Activated CD8-positive, alpha-beta memory T cell treated with anti-CD3 and anti-CD28 coated beads for 4 hours (primary cell): ENCODE measurements at places on chromosomes 4 and X.

- no peak for DNase-seq
Observed at GRCh38 chr4:180281724-180282123, 1961.5 kb upstream of the TENM3 start.

GRCh38 chr4:152590179-152591031 lies 54.5 kb upstream of the FBXW7 start:
- DNase-seq, result no peak

DNA sequence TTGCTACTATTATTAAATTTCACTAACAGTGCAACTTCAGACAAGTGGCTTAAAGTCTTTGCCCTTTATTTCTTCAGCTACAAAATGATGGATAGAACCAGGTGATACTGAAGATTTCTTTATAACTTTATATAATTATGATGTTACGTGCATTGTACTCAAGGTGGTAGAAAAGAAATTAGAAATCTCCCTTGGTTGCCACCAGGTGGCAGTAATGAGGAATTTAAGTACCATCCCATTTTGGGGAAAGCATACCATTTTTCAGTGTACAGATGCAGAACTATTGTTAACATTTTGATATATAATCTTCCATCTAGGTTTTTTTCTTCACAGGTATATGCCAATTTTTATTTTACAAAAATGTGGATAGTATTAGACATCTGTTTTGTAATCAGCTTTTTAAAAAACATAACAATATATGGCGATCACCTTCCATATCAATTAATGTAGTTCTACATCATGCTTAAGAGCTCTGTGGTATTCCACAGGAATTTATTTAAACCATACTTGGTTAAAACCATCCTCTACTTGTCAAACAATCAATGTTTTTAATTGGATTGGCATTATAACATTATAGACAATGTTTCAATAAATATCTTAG lies 37.7 kb upstream of the RAB33B start:
- no peak for DNase-seq

DNA sequence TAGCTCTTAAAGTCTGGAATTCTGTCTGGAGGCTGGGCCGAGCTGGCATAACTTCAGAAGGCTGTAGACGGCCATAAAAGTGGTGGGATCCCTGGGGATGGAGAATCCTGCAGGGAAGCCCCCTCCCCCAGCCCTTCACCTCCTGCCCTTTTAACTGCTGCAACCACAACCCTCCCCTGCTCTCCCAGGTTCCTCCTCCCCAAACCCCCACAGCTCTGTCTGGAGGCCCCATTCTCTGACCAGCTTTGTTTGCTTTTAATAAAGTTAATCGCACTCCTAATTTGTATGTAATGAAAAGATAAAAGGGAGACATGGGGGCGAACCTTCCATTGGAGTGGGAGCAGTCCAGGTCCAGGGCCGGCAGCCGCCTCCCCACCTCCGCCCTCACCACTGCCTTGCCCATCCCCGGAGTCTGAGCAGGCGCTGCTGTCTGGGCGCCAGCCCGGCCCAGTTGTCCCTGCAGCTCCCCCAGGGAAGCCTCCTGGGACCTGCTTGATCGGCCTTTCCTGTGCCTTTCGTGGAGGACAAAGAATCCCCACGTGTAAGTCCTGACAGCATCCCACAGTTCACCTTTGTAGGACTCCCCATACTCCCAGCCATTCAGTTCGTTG lies 84.3 kb downstream of the PJA1 start:
- DNase-seq, result no peak

DNA sequence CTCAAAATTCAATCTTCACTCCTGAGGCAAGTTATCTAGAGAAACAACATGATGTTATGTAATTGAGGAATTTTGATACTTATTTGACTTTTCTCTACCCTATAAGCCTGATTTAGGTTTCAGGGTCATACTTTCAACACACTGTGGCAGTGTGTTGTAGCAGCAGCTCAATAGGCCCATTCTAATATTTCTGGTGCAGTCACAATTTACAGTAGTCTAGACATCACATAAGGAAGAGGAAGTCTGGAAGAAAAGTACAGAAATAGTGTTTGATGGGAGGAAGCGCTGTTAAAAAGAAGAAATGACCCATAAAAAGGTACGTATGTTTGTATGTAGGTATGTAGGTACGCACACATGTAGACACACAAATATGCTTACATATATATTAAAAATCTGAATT lies 194.3 kb downstream of the ARHGAP24 start:
- no peak for DNase-seq

DNA sequence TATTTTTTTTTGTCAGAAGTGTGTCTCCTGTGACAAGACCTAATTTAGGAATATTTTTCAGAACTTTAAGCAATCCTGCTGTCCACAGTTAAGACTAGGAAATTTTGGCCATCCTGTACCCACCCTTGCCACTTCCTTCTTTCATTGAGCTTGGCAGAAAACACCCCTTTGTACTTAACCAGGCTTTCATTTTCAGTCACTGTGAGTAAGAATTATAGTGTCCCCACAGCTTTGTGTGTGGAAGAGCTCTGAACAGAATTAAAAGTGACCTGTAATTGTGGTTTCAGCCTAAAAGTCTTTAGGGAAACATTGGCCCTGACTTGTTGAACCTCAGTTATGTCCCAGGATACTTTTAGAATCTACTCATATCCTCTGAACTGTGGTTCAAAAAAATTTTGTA lies 153.7 kb upstream of the BMP3 start:
- DNase-seq, result no peak

DNA sequence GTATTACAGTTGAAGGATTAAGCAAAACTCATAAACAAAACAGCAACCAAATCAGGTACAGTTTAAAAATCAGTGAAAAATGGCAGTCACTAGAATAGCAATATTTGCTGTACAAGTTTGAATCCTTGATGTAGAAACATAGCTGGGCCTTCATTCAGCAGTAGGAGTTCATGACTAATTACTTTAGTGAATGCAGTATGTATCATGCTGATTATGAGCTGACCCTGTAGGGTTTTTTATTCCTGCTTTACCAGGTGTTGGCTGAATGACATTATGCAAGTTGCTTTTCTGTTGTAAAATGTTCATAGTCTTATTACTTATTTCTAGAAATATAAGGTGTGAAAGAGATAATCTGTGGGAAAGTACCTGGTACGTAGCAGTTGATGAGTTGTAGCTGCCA lies 179.6 kb downstream of the CCSER1 start:
- no peak for DNase-seq

DNA sequence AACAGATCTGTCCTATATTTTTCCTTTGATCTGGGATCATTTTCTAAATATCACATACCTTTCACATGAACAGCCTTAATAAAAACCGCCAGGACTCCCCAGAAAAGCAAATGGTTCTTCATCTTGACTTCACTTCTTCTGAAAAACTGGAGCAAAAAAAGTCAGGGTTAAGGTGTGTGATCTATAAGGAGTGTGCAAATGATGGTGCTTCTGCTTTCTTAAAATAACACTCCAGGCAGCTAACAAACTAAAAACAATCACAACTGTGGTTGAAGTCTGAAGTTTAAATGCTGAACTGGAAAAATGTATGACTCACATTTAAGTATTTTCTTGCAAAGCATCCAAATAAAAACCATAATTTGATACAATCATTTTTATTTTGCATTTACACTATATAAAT lies at the start of gene JCHAIN:
TSS of gene JCHAIN (minus strand) at position 140 of the 400 bp plus-strand sequence. CDS start at position 122, 18 bp downstream.
- no peak for DNase-seq

DNA sequence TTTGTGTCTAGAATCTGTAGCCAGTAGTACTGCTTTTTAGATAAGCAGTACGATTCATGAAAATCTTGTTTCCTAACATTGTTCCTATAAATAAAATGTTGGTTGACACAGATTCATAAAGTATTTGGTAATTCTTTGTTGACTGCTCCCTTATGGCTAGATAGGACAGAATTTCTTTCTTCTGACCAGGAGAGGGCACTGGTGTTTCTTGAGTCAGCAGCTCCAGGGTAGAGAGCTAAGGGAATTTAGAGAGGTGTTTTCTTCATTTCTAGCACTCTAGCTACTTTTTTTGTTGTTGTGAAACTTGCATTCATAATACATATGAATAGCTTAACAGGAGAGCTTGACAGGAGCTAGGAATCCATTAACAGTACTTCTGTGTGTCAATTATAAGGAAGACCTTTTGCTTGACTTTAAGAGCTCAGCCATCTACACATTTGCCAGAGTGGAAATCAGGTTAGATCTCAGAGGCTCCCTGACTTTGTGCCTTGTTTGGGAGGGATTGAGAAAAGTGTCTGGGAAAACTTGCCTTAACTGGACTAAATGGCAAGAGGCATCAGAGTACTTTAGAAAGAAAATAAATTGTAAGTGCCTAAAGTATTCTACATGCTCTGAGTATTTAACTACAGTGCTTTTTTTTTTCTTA lies 756.1 kb downstream of the SH3BGRL start:
- no peak for DNase-seq

GRCh38 chrX:13733506-13733905 lies 914 bp downstream of the TRAPPC2 start:
- no peak for DNase-seq

- no peak for DNase-seq
Observed at GRCh38 chr4:97238956-97239666, 904.2 kb downstream of the STPG2 start.

- no peak for DNase-seq
Observed at GRCh38 chr4:154954117-154954516, 173.0 kb downstream of the RBM46 start.

GRCh38 chr4:62133977-62134376 lies 933.9 kb downstream of the ADGRL3 start:
- DNase-seq, result no peak

DNA sequence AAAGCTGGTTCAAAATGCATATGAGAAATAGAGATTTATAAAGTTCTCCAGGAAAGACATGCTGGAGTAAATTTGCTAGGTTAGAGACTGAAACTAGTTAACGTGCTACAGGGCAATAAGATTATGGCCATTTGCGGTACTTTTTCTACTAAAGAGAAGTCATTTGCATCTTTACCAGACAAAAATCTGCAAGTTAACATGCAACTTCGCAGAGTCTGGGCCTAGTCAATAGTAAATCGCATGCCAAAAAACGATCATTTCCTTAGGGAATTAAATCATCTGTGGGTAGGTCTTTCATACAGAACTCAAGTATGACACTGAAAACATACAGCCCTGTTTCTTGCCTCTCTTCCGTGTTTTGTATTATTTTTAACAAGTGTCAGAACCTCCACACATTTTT lies 32.8 kb upstream of the REST start:
- DNase-seq, result no peak

GRCh38 chr4:84502333-84502954 lies 3.4 kb upstream of the NKX6-1 start:
- no peak for DNase-seq

DNA sequence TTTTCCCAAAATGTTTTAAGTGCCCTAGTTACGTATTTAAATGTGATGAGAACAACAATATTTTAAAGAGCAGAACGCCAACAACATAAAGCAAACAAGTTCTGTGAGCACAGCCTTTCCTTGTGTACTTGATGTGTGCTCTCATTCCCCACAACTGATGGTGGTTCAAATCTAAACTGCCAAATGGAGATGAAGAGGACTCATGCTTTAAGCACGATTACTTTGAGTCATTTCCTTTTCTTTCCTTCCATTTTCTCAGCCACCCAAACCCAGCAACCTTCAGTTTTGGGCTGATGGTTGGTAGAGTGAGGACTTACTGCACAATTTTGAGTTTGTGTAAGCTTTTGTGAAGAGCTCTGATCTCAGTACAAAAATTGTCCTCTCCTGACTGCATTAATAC lies 1.7 kb downstream of the NSD2 start:
- DNase-seq, result no peak
